ENCODE measurements at places on chromosomes 12 and 14.
A peak's percentile ranks its signal among the peaks of the same experiment; 100 is the strongest.

DNA sequence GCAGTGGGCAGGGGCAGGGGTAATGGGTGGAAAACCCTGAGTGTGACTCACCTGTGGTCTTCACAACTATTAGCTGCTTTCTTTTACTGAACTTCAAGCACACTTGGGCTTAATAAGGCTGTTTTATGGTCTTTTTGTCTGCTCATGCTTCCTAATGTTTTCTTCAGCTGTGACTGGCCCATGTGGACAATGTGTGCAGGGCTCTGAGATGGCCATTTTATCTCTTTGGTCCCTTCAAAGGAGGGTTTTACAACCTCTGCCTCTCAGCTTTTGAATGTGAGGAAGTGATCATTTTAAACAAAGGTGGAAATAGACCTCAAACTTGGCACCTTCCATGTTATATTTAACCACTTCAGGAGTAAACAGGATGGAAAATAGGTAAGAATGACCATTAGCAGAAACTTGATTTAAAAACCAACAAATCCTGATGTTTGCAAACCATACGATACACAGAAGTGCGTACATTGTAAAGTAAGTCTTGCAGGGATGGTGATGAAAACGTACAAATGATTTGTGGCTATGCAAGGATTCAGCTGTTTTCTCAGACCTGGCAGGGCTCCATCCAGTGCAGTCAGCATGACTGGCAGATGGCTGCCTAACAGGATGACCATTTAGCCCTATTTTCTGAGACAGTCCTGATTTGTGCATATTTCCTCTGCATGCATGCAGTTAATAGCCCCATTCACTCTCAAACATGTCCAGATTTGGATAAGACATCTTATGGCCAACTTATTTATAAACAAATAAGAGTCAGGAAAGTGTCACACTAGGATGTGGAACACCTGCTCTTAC, 103.2 kb downstream of the SLC38A4 start:
- DNase-seq, result no peak

- DNase-seq, result no peak
These were observed 18.3 kb downstream of the NOC4L start for GRCh38 chr12:132162508-132163031.

DNA sequence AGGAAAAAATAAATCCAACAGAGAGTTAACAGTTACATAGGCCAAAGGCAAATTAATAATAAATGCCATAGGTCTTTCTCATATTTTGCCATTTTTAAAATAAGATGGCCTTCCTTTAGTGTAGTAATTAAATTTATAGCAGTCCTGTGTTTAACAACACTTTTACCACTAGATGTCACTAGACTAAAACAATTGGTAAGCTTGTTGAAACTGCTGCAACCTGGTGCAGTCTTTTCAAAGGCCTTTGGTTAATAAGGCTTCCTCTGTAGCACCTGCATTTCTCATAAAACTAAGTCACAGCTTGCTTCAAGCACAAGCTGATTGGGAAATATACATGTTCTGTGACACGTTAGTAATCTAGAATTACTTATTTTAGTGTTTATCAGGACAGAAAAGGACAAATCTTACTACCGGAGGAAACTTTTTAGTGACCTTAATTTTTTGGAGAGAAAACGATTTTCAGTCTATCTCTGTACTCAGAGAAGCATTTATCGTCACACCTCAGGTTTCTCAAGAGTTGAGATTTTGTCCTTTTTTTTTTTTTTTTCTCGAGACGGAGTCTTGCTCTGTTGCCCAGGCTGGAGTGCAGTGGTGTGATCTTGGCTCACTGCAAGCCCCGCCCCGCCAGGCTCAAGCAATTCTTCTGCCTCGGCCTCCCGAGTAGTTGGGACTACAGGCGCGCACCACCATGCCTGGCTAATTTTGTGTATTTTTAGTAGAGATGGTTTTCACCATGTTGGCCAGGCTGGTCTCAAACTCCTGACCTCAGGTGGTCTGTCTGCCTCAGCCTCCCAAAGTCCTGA, 20.0 kb downstream of the BORCS5 start:
- no peak for DNase-seq

GRCh38 chr12:119631930-119632678, 35.8 kb upstream of the PRKAB1 start:
- no peak for DNase-seq

- DNase-seq, result no peak
These were observed 367.3 kb upstream of the KITLG start for GRCh38 chr12:88947486-88948043.

DNA sequence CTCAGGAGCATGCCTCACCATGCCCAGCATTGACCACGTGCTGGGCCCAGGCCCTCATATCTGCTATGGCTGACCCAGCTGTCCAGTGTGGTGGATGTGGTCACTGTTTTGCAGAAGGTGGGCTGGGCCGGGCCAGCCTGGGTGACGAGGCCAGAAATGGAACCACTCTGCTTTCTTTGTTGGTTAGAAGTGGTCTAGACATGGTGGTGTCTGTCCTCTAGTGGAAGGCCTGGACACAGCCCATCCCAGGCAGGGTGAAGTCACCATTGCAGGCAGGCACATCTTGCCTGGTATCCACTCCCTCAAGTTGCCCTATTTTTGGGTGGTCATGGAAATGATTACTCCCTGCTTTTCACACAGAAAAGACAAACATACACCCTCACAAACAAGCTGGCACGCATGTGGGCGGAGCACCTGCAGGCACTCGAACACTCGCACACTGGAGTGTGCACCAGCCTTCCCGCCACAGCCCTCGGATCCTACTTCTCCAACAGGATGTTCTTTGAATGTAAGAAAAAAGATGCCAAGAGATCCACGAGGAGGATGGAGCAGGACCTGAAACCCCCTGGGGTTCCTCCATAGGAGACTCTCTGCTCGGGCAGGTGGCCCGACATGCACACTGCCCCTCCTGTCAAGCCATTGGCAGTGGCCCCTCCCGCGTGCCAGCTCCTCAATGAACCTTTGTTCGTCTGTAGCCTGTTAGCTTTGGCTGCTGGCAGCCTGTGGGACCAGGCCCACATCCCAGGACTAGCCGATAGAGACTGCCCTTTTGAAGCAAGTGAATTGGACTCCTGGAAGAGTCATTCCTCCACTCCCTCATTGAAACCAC, 38.4 kb downstream of the MLXIP start:
- DNase-seq, result peak; percentile 6

- DNase-seq, result no peak
These were observed 28.8 kb downstream of the HOXC4 start for GRCh38 chr12:54082397-54082892.

DNA sequence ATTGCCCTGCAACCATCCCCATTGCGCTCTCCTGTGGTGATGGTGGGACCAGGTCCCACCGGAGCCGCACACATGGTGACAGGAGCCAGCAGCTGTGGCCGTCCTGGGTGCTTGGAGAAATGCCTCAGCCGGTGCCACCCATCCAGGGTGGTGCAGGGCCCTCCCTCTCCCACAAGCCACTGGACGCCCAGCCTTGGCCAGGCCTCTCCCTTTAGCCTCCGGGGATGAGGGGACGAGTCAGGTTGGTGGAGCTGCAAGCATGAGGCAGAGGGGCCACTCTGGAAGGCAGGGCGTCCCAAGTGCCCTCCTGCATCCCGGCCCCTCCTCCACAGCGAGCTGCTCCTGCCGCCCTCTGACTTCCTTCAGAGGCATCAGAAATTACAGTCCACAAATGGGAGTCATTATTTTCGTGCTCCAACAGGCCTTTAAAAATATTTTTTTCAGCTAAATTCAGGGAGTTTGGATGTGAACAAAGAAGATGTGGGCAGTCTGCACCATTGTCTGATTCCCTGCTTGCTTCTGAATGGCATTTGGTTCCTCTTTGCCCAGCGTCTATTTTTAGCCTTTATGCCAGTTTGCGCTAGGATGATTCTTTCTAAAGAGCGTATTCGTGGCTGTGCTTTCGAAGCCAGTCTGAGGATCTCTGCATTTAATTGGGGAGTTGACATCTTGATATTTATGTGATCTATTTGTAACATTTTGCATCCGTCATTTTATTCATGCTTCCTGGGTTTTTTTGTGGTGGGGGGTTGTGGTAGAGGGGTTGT, 189.4 kb downstream of the ADGRD1 start:
- no peak for DNase-seq

DNA sequence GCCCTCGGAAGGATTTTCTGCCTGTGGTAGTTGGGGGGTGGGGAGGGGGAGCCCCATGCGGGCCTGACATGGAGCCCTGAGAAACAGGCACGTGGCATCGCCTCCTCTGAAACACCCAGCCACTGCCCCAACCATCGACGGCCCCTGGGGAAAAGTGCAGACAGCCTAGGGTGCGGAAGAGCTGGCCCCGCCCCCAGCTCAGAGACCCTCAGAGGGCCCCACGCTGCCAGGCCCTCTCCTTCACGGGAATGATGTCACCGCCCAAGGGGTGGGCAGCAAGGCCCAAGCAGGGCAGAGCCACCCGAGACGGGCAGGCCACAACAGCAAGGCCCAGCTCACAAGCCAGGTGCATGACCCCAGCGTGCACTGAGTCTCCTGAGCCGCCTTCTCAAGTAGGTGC, 26.2 kb downstream of the BEGAIN start:
- no peak for DNase-seq

- DNase-seq, result no peak
These were observed 152.2 kb upstream of the BMP4 start for GRCh38 chr14:54108481-54109471.

DNA sequence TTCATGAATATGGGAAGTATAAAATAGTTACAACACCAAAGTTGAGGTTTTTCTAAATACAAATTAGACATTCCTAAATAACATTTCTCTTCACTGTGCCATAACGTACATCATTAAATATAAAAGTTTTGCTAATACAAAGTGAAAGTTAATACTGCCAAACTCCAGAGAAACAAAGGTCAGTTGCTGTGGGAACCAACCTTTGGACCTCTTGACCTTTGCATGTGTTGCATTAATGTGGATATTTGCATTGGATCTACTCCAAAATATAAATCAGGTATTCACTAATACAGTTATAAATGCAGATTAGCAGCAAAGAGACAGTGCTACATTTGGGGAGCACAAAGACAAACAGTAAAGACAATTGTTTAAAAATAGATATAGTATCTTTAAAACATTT, 366.0 kb upstream of the USP15 start:
- DNase-seq, result no peak

DNA sequence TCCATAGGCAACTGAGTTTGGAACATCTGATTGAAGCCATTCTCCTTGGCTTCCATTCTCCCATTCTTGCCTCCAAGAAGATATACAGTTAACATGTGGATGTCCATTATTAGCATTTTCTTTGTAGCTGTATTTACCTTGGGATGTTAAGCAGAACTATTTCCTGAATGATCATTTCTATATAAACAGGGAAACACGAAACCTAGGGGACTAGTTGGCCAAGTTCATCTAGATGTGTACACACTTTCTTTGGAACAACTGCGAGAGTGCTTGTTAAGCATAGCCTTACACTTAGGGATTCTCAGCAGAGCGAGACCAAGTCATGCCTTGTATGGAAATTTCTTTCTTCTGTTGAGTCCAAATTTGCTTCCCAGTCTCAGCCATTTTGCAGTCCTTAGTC, 42.1 kb downstream of the DRAM1 start:
- DNase-seq, result no peak

Measured in 8988T (cell line).